ENCODE measurements at places on chromosomes 5 and 9. TPM values are rescaled to one million over a fixed set of nuclear protein-coding genes. Genes with fewer than 3 reads are reported as not detected.

DNA sequence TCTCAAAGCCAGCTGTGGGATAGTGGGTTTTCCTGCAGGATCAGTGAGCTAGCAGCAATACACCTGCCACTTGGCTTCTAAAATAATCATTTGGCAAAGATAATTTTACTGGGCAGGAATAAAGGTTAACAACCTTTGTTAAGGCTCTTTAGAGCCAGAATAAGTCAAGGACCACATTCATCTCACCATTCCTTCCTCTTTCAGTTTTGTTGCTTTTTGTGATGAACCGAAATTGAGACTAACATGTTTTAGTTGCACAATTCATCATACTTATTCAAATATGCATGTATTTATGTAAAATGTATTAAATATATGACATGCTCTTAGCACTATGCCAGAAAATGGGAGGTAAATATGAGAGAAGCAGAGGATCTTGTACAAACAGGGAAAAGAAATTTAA lies 824.4 kb upstream of the TYRP1 start:
- no peak overlapping the region for H3K4me3 ChIP-seq
- no peaks in the 10 kb centered on the region for H3K36me3 ChIP-seq
- H3K27ac ChIP-seq: no peak overlapping the region
- no peaks in the 10 kb centered on the region for H3K27me3 ChIP-seq
- DNase-seq: no peak

- H3K27me3 ChIP-seq: no peaks in the 10 kb centered on the region
- no peak overlapping the region for H3K27ac ChIP-seq
- H3K4me3 ChIP-seq: no peak overlapping the region
These were observed 52.3 kb downstream of the COL15A1 start for GRCh38 chr9:98995971-98996504.

GRCh38 chr5:135466178-135467050 lies 14.3 kb upstream of the TIFAB start:
- peaks cover 30% of the 10 kb centered on the region for H3K27me3 ChIP-seq
- H3K4me1 ChIP-seq: peaks cover 4% of the 10 kb centered on the region
- H3K27ac ChIP-seq: no peak overlapping the region
- no peaks in the 10 kb centered on the region for H3K36me3 ChIP-seq
- peak overlapping the region; percentile 40 for H3K4me3 ChIP-seq
- DNase-seq: peak; percentile 88

GRCh38 chr9:93950619-93951601 lies 4.2 kb downstream of the BARX1 start:
- no peak overlapping the region for H3K27ac ChIP-seq
- peaks cover 42% of the 10 kb centered on the region for H3K4me1 ChIP-seq
- peaks cover 73% of the 10 kb centered on the region for H3K27me3 ChIP-seq
- peak; percentile 37 for DNase-seq

GRCh38 chr5:38938424-38938823 lies 92.6 kb downstream of the OSMR start:
- no peaks in the 10 kb centered on the region for H3K27me3 ChIP-seq
- no peak for DNase-seq
- H3K27ac ChIP-seq: no peak overlapping the region

- H3K27ac ChIP-seq: no peak overlapping the region
- H3K4me1 ChIP-seq: no peaks in the 10 kb centered on the region
- H3K27me3 ChIP-seq: no peaks in the 10 kb centered on the region
- H3K4me3 ChIP-seq: no peak overlapping the region
- H3K36me3 ChIP-seq: no peaks in the 10 kb centered on the region
- no peak for DNase-seq
These were observed 1290.8 kb upstream of the CDH9 start for GRCh38 chr5:28329176-28329575.

- H3K27me3 ChIP-seq: no peaks in the 10 kb centered on the region
- DNase-seq: peak; percentile 27
- H3K4me3 ChIP-seq: no peak overlapping the region
- H3K27ac ChIP-seq: no peak overlapping the region
- no peaks in the 10 kb centered on the region for H3K4me1 ChIP-seq
These were observed 686.5 kb upstream of the DMAC1 start for GRCh38 chr9:8486095-8486494.

FNIP1 gene
- total RNA-seq: 16.3 TPM

DNA sequence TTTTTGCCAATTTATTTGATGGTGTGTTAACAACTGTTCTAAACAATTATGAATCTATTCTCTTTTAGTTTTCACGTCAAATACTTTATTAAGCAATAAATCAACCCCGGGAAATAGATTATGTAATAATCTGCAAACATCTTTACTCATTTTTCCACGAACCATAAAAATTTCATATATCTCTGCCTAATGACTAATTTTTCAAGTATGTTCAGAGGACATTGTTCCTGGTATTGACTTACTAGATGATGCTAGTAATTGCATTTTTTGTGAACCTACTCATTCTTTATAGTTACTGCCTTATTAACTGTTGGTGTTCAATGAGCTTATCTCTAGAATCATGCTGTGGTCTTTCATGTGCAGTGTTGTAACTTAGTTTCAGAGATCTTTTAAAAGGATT lies 41.0 kb upstream of the FBN2 start:
- no peaks in the 10 kb centered on the region for H3K36me3 ChIP-seq
- no peak overlapping the region for H3K4me3 ChIP-seq
- peaks cover 2% of the 10 kb centered on the region for H3K27me3 ChIP-seq
- no peak for DNase-seq
- H3K4me1 ChIP-seq: no peaks in the 10 kb centered on the region
- H3K27ac ChIP-seq: no peak overlapping the region

GRCh38 chr9:99076483-99077171 lies 28.3 kb upstream of the TGFBR1 start:
- no peaks in the 10 kb centered on the region for H3K27me3 ChIP-seq
- DNase-seq: peak; percentile 39
- H3K36me3 ChIP-seq: no peaks in the 10 kb centered on the region

DNA sequence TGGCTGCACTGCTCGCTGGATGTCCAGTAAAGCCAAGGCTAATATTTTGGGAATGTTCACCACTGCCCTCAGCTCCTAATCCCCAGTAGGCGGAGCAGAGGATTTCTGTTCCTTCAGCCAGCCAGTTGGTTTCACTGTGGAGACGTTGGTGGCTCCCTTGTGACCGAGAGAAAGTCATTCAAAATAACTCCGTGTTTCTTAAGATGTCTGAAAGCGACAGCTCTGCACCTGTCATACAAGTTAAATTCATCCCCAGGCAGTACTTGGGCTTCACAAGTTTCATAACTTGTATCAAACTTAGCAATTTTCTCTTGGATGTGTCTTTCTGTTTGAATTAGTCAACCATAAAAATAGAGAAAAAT lies 382 bp upstream of the CDKN2B start:
- no peak for DNase-seq
- H3K4me3 ChIP-seq: peak overlapping the region; percentile 76
- H3K27ac ChIP-seq: no peak overlapping the region
- H3K27me3 ChIP-seq: peaks cover 55% of the 10 kb centered on the region
- peaks cover 20% of the 10 kb centered on the region for H3K4me1 ChIP-seq
- H3K36me3 ChIP-seq: no peaks in the 10 kb centered on the region

TMEM215 gene
- not detected for total RNA-seq

DNA sequence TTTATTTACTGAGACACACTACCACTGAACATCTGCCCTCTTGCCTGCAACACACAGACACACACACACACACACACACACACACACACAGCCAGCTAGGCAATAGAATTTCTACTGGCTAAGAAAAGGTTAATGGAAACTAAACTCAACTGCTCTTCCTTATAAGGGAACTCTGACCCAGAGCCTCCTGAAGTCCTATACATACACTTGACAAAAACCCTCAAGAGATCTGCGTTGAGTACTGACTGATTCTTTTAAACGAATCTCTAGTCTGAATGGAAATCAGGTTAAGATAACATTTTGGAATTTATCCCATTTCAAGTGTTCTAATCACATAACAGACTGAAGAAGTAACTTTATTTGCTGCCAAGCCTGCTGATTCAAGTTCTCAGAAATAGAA lies 25.9 kb upstream of the TRPM3 start:
- no peaks in the 10 kb centered on the region for H3K36me3 ChIP-seq
- no peak overlapping the region for H3K27ac ChIP-seq
- no peak for DNase-seq
- no peaks in the 10 kb centered on the region for H3K27me3 ChIP-seq

MTX3 gene
- total RNA-seq: 11.9 TPM

DNA sequence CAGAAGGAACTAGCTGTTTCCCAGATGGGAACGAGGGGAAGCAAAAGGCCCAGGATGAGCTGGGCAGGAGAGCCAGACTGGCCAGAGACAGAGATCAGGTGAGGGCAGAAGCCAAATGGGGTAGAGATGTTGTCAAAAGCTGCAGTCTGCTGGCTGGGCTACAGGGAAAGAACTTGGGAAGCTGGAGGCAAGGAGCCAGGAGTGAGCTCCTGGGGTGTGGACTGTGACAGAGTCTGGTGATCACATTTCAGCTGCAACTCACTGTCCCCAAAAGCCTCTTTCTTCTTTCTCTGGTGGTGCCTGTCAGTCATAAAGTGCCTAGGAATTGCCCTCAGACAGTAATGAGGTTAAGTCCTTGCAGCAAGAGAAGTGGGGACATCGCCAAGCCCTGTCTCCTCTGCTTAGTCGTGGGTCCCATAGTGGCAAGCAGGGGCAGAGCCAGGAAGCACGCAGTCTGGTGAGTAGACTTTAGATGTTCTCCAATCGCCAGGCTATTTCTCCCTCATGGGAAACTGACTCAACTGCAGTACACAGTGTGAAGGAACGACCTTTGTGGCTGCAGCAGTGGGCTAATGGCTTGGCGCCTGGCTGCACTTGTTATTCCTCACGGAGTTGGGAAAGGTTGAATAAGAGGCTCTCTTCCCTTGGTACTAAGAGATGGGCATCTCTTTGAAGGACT lies 2.5 kb upstream of the FSD1L start:
- DNase-seq: no peak
- no peaks in the 10 kb centered on the region for H3K36me3 ChIP-seq
- no peak overlapping the region for H3K4me3 ChIP-seq
- no peaks in the 10 kb centered on the region for H3K27me3 ChIP-seq

SPINK5 gene
- total RNA-seq: not detected

Measured in activated CD4-positive, alpha-beta T cell treated with anti-CD3 and anti-CD28 coated beads for 36 hours (primary cell).